H4 (cell line): ENCODE measurements at places on chromosomes 4 and X.

DNA sequence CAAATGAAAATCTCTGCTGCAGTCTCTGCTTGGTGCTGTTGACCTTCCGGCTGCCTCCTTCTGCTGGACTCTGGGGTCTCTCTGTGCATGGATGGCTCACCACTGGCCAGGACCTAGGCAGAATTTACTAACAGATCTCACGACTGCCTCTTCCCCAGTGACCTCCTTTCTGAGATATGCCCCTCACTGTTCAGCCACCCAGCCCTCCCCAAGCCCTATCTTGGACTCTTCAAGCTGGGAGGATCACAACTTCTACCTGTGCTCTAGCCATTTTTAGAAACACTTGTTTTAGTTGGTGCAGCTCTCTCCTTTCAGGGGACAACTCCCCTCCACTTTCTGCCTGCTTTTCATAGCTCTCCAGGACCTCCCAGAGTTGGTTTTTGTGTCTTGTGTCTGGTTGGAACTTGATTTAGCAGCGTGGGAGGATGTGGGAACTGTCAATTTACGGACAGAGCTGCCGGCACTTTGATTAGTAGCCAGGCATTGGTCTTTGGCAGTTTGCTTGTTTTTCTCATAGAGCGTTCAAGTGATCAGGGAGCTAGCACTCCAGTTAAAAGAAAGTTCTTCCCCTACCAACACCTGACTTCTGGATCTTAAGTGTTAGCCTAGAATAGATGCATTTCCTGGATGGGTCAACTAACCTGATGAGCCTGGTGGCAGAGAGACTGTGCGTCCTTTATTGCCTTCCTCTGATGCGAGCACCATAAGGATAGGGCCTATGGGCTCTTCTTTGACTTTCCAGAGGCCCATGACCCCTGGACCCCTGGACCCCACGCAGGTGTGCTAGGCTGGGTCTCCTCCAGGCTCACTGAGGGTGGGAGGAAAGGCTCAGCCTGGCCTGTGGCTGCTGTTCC, 6.5 kb downstream of the RGS12 start:
- no peak for DNase-seq

DNA sequence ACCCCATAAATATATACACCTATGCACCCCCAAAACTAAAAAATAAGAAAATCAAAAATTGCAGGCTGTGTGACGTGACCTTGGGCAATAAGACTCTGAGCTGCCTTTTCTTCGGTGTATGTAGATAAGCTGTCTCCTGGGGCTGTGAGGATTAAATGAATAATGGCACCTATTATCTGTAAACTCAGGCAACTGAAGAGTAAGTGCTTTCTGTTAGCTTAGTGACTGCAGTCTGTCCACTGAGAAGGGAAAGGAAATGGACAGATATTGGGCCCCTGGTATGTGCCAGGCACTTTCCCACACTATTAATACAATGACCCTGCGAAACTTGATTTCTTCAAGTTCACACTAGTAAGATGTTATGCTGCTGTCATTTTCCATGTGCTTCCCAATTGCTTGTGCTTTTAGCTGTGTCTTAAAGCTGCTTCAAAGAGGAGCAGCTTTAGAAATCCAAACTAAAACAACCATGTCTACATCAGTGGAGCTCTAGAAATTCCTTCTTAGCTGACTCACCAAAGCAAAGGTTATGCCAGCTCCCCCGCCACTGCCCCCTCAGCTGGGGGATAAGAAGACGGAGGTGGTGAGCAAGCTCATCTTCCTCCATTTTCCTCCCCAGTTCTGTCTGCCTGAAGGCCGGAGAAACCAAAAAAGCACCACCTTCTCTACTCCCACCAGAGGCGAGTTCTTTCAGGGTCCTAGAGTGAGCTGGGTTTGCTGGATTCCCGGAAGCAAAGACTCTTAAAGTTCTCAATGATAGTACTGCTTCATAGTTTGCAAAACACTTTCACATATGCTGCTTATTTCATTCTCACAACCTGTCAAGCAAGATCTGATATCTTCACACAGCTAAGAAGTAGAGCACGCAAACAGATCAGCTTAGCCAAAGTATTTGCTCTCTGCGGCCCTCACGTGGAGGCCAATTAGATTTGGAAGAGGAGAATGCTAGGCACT, 8.8 kb upstream of the DGAT2L6 start:
- peak; percentile 43 for DNase-seq

GRCh38 chrX:21940356-21940829, at the start of gene SMS:
Gene SMS, plus strand, starts transcription at chrX:21940709. Its CDS starts 116 bp downstream, at chrX:21940825.
- peak; percentile 57 for DNase-seq

DNA sequence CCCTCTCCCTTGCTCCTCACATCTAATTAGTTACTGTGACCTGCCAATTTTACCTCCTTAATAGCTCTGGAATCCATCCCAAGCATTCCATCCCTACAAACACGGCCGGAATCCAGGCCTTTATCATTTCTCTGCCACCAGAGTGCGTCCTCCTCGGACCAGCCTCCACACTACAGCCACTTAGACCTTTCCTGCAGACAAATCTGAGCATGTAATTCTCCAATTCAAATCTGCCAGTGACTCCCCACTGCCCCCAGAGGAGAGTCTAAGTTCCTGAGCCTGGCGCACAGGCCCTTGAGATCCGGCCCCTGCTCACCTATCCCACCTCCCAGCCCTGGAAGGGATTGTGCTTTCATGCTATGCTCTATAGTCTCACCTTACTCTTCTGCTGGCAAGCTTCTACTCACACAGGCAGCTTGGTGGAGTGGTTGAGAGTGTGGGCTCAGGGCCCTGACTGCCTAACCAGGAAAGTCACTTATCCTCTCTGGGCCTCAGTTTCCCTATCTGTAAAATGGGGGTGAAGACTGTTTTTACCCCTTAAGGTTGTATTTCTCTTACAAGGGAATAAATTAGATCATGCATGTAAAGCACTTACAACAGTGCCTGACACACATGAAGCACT, 31.2 kb downstream of the PJA1 start:
- DNase-seq, result peak; percentile 67

DNA sequence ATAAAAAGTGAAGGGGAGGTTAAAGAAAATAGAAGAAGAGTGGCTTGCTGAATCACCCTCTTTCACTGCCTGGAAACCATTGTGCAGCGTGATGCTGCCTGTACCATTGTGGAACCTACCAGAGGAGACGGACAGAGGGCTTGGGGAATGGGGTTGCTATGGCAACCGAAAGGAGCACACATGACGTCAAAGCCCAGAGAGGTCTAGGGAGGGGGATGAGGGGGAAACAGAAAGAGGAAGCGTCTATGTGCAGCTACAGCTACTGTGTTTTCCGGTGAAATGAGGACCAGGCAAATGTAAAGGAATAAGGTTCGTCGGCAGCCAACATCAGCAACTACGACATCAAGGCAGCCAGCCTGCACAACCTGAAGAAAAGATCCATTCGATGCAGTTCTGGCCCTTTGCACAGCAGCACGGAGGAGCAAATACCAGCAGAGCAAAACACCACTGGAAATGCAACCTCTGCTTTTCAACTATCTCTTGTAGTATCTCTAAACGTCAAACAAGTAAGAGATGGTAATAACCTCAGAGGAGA, at the start of gene MAPK10:
Gene MAPK10, minus strand, starts transcription at position 110 of the 535 bp plus-strand sequence.
- peak; percentile 94 for DNase-seq

GRCh38 chr4:102305666-102306065, 39.6 kb downstream of the SLC39A8 start:
- DNase-seq, result no peak

DNA sequence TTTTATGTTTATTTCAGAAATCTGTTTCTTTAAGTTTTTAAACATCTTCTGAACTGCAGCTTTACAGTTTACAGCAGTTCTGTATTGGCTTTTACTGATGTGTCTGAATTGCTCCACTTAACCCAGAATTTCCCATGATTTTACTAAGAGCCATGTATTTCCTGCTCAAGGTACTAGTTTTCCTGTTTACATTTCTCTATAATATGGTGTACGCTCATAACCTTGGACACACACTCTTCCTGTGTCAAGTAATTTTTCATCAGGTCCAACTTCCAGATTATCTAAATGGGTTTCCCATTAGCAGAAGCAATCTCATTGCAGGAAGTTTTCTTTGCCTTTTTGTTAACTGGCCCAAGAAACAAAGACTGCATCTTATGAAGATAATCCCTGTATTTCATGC, 12.3 kb downstream of the ELF2 start:
- no peak for DNase-seq

- no peak for DNase-seq
Measured at GRCh38 chr4:721261-722168, 15.9 kb downstream of the PCGF3 start.

DNA sequence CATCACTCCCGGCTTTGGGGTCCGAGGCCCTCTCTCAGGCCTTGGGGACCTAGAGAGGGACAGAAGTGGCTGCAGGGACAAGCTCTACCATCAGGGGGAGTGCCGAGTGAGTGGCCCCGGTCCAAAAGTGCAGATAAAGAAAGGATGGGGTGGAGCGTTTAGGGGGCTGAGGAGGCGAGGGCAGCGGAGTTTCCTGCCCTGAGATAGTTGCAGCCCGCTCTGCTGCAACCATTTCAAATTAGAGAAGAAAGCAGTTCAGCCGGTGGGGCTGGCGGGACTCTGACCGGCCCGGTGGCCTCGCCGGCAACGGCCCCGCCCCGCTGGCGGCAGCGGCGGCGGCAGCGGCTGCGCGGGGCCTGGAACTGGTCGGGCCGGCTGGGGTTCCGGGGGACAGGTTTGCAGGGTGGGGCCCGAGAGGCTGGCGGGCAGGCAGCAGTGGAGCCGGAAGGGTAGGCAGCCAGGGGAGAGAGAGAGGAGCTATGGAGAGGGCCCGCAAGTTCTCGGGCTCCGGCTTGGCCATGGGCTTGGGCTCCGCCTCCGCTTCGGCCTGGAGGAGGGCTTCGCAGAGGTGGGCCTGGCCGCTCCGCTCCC, 7.6 kb downstream of the DLG3 start:
- DNase-seq, result peak; percentile 30

DNA sequence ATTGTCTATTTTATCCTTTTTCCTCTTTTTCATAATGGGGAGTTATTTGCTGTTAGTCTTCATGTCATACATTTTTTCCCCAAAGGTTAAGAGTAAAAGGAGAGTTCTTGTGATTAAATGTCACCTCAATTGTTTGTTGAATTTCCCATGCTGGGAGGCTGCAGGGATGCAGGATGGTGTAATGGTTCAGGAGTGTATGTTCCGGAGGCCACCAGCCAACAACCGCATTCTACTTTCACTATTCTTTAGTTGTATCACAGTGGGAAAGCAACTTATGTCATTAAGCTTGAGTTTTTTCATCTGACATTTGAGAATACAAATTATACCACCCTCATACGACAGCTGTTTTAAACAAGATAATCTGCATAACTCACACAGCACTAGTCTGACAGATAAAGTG, 15.4 kb downstream of the AFP start:
- peak; percentile 91 for DNase-seq

DNA sequence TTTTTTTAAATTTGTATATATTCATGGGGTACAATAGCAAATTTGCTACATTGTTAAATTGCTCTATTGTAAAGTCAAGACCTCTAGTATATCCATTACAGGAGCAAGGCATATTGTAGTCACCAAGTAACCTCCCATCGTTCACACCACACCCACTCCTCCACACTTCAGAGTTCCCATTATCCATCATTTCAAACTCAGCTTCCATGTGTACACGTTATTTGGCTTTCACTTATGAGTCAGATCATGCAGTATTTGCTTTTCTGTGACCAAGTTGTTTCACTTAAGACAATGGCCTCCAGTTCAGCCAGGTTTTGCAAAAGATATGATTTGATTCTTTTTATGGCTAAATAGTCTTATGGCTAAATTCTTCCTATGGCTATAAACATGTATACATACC, 2614.2 kb downstream of the PCDH7 start:
- no peak for DNase-seq

DNA sequence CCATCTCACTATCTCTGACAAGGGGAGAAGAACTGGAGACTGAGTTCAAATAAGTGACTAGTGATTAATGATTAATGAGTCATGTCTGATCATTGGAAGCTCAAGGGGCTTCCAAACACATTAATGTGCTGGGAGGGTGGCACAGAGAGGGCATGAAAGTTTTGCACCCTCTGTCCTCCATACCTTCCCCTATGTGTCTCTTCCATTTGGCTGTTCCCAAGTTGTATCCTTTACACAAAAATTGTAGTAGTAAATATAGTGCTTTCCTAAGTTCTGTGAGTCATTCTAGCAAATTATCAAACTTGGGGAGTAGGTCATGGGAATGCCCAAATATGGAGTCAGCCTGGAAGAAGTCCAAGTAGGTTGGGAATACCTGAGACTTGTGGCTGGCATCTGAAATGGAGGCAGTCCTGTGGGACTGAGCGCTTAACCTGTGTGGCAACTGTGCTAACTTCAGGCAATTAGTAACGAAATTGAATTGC, 4.1 kb upstream of the FAM200B start:
- DNase-seq, result peak; percentile 89

GRCh38 chr4:18247189-18247588, 225.6 kb upstream of the LCORL start:
- no peak for DNase-seq

GRCh38 chrX:153381684-153382532, 19.2 kb downstream of the PNMA6E start:
- DNase-seq, result peak; percentile 70

- peak; percentile 98 for DNase-seq
Measured at GRCh38 chr4:1082215-1083182, 30.9 kb downstream of the RNF212 start.

- no peak for DNase-seq
Measured at GRCh38 chrX:68696267-68696990, 49.0 kb downstream of the STARD8 start.

DNA sequence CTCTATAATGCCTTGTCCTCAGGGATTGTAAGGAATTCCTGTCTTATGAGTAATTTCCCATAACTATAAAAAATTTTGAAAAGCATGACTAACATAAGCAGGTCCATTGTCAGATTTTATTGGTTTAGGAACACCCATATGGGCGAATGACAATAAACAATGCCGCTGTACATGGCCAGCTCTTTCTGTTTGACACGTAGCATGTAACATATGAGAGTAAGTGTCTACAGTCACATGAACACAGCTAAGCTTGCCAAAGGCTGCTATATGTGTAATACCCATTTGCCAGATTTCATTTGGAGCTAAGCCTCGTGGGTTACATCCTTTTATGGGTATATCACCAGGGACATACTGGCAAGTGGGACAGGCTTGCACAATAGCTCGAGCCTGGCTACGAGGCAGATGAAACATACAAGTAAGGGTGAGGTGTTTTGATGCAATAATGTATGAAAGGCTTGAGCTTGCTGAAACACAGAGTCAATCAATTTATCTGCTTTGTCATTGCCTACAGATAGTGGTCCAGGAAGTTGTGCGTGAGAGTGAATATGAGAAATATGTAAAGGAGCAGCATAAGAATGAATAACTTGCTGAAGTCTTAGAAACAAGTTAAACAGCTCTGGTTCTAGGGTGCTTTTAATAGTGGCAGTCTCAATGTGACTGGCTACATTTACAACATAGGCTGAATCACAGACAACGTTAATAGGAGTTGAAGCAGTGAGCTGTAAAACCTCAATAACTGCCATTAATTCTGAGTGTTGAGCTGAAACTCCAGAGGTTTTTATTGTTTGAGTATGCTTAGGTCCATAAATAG, 67.4 kb upstream of the UGT2B10 start:
- DNase-seq, result no peak

- no peak for DNase-seq
Measured at GRCh38 chrX:2147928-2148327, 352.8 kb downstream of the DHRSX start.

- DNase-seq, result no peak
Measured at GRCh38 chrX:25204182-25204581, 188.4 kb upstream of the ARX start.
